ENCODE measurements at places on chromosomes 2 and 18. TPM values are rescaled to one million over a fixed set of nuclear protein-coding genes. Genes with fewer than 3 reads are reported as not detected.

CLEC4F gene
- total RNA-seq, result not detected

PID1 gene
- total RNA-seq, result not detected

LOXL3 gene
- 1.8 TPM for total RNA-seq

FIGLA gene
- not detected for total RNA-seq

DNA sequence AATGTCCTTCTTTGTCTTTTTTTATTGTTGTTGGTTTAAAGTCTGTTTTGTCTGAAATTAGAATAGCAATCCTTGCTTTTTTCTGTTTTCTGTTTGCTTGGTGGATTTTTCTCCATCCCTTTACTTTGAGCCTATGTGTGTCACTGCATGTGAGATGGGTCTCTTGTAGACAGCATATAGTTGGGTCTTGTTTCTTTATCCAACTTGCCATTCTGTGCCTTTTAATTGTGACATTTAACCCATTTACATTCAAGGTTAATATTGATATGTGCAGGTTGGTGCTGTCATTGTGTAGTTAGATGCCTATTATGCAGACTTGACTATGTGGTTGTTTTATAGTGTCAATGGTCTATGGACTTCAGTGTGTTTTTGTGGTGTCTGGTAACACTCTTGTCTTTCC is 197.5 kb upstream of the FN1 start:
- DNase-seq, result no peak

GRCh38 chr2:36403675-36404230 is 48.2 kb downstream of the CRIM1 start:
- no peak for DNase-seq

DNA sequence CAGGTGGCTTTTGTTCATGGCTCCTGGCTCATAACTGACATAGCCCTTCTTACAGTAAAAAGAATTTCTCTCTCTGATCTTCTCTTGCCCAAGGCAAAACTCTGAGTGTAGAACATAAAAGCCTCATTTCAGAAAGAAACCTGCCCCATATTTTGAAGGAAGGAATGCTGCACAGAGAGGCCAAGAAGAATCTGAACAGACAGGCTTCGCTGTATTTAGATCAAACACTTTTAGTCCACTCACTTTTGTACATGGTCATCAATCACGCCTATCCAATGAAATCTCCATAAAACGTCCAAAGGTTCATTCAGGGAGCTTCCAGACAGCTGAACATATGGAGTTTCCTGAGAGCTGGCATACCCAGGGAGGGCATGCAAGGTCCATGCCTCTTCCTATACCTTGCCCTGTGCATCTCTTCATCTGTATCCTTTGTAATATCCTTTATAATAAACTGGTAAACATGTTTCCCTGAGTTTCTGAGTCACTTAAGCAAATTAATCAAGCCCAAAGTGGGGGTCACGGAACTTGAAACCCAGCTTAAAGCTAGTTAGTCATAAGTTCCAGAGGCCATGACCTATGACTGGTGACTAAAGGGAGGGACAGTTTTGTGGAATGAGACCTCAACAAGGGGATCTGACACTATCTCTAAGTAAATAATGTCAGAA is 62.5 kb upstream of the TMEM247 start:
- DNase-seq, result no peak

DNA sequence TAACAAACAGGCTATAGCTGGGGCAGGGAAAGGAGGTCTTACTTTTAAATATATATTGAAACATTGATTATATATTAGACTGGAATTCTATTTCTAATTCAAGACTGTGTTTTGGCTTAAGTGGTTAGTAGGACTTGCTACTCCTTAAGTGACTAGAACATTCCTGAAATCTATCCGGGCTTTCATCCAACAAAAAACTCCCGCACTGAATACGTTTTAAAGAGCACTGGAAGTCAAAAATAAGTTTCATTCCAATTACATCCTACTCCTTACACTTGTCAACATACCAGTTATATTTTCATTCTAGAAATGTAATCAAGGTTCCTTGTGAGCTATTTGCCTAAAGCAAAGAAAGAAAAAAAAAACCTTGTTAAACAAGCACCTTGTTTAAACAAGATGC is 204.6 kb downstream of the SP3 start:
- DNase-seq, result no peak

DNA sequence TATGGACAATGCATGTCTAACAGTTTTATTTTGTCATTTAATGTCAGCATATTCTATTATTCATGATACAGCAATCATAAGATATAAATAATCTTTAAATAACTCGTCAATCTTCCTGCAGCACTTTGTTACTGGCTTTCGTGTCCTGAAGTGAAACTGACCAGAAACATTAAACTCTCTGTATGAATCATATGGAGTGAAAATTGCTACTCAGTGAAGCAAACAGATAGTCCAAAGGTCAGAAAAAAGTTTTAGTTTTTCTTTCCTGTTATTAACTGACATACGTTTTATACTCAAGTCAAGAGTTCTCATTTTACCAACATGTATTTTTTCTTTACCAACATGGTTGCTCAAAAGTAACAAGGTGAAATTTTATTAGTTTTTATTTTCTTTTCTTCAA is 106.8 kb upstream of the GALNT5 start:
- no peak for DNase-seq
